Breast epithelium (tissue), 4 donors: ENCODE measurements at places on chromosomes 7 and 10. TPM values are rescaled to one million over a fixed set of nuclear protein-coding genes. Genes with fewer than 3 reads are reported as not detected.

The ADAP1 gene
- 7.5 TPM for total RNA-seq

The MYL10 gene
- not detected for total RNA-seq

The PODXL gene
- total RNA-seq: 33.1 TPM

The SPAM1 gene
- total RNA-seq: not detected

The ABCB4 gene
- 0.33 TPM for total RNA-seq

The STOX1 gene
- total RNA-seq: 17.3 TPM

The SLIT1 gene
- total RNA-seq: under 0.01 TPM

The PARD3 gene
- 48.2 TPM for total RNA-seq

The OR6B1 gene
- not detected for total RNA-seq

The HECW1 gene
- 0.48 TPM for total RNA-seq

The LIPJ gene
- total RNA-seq: 0.32 TPM

The GOLGA7B gene
- total RNA-seq: 0.33 TPM

The ANXA8 gene
- not detected for total RNA-seq

The GRID2IP gene
- not detected for total RNA-seq

The CTNNA3 gene
- total RNA-seq: 0.33 TPM

The GPR37 gene
- total RNA-seq: 3.2 TPM

The RBAK gene
- 10.2 TPM for total RNA-seq

The ANKRD22 gene
- 0.59 TPM for total RNA-seq

The PFKFB3 gene
- total RNA-seq: 94.8 TPM

The CPXM2 gene
- 16.7 TPM for total RNA-seq

The NAT16 gene
- not detected for total RNA-seq

The ANKRD61 gene
- not detected for total RNA-seq

The JCAD gene
- total RNA-seq: 16.1 TPM

The CABCOCO1 gene
- 1.3 TPM for total RNA-seq

The ASCC1 gene
- total RNA-seq: 29.6 TPM

The TDRD1 gene
- total RNA-seq: 0.73 TPM

The PSPH gene
- 11.4 TPM for total RNA-seq

The MEOX2 gene
- 14.2 TPM for total RNA-seq

The GIMAP7 gene
- 9.4 TPM for total RNA-seq

The TSPAN33 gene
- 3.9 TPM for total RNA-seq

The TACC2 gene
- total RNA-seq: 28.5 TPM

The SRGN gene
- total RNA-seq: 97.2 TPM

The CYTH3 gene
- total RNA-seq: 23.6 TPM

The ATG9B gene
- total RNA-seq: not detected

The C10orf105 gene
- total RNA-seq: under 0.01 TPM

The PON1 gene
- 0.66 TPM for total RNA-seq

The GPRIN2 gene
- total RNA-seq: 6.9 TPM

The WNT8B gene
- total RNA-seq: not detected

The MRLN gene
- not detected for total RNA-seq

The CUEDC2 gene
- total RNA-seq: 54.4 TPM

The GPR26 gene
- total RNA-seq: not detected

The FEZF1 gene
- total RNA-seq: not detected

The ZNF365 gene
- 1.8 TPM for total RNA-seq

The CNPY1 gene
- not detected for total RNA-seq

The CYP2C19 gene
- not detected for total RNA-seq

The RAB18 gene
- total RNA-seq: 43.4 TPM

The LIMK1 gene
- 18.1 TPM for total RNA-seq

The TEX36 gene
- not detected for total RNA-seq

The ADCYAP1R1 gene
- total RNA-seq: 19.7 TPM

The CALCR gene
- total RNA-seq: 0.15 TPM

The TUBB8 gene
- 0.59 TPM for total RNA-seq

The SCART1 gene
- 3.7 TPM for total RNA-seq
